ENCODE measurements at places on chromosomes 5 and 9.

DNA sequence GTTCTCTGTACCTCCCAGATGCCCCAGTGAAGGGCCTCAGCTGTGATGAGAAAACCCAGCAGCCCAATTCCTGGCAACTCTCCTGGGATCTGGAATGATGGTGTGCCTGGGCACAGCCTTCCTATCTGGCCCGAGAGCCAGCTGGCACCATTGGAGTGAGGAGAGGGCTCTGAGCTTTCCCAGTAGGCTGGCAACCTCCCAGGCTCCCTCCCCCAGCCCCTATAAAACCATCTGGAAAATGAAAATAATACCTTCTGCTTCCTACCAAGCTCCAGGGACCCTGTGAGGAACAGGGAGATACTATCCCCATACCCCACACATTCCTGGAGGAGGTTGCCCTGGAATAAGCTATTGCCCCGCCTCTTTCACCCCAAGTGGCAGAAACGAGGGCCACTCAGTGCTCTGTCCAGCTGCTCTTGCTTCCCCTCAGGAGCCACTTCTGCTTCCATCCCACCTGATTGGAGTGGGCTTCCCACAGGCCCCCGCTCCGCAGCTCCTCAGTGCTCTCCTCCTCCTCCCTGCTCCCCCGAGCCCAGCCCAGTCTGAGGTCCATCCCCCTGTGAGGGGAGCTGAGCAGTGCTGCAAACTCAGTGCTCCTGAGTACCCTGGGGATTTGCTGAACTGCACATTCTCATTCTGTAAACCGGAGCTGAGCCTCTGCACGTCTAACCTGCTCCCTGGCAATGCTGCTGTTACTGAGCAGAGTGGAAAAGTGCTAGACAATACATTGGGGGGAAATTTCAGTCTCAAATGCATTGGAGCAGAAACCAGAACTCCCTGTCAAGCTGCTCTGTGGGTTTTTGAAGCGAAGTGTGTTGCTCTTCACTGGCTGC is 74.7 kb downstream of the THBS4 start:
- H3K27me3 ChIP-seq, result no peaks in the 10 kb centered on the region
- H3K36me3 ChIP-seq, result peaks cover 12% of the 10 kb centered on the region
- H3K4me3 ChIP-seq, result no peak overlapping the region
- H3K27ac ChIP-seq, result peak overlapping the region; percentile 84
- no peak for DNase-seq

DNA sequence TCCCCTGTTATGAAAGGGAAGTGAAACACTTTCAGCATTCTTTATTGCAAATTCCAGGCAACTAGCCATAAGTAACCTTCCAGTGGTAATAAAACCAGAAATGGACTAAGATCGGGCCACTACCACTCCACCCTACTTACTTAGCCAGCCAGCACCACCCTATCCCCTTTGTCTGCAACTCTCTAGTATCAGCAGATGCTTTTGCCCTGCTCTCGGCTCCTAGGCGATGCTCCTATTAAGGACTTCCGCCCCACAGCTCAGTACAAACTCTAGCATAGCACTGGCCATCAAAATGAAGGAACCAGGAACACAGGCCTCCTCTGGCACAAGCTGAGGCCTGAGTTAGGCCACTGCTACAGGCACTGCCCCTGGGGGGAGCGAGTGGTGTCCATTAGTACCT is 81.2 kb downstream of the GLDC start:
- H3K4me1 ChIP-seq, result no peaks in the 10 kb centered on the region
- DNase-seq, result no peak
- no peaks in the 10 kb centered on the region for H3K36me3 ChIP-seq
- H3K27ac ChIP-seq, result no peak overlapping the region
- H3K27me3 ChIP-seq, result no peaks in the 10 kb centered on the region

DNA sequence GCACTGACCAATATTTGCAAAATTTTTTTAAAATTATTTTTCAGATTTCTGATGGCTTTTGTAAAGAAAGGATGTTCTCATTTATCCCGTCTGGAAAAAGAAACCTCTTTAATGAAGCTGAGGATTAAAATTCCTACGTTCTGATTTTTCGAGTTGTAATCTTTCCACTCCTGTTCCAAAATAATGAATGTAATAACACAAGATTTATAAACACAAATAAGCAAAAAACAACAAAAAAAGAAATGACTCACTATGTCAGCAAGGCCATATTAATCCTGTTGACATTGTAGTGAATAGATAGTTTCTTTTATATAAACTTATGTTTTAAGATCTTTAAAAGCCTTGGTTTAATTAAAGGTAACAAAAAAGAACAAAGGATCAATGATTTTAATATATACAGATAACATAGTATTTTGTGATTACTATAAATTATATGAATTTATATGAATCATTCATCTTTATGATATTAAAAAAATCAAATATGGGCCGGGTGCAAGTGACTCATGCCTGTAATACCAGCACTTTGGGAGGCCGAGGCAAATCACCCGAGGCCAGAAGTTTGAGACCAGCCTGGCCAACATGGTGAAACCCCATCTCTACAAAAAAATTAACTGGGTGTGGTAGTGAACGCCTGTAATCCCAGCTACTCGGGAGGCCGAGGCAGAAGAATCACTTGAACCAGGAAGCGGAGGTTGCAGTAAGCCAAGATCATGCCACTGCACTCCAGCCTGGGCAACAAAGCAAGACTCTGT is 336.6 kb upstream of the DAB2 start:
- DNase-seq, result no peak
- H3K36me3 ChIP-seq, result no peaks in the 10 kb centered on the region
- no peak overlapping the region for H3K4me3 ChIP-seq
- no peak overlapping the region for H3K27ac ChIP-seq
- H3K4me1 ChIP-seq, result peaks cover 24% of the 10 kb centered on the region

DNA sequence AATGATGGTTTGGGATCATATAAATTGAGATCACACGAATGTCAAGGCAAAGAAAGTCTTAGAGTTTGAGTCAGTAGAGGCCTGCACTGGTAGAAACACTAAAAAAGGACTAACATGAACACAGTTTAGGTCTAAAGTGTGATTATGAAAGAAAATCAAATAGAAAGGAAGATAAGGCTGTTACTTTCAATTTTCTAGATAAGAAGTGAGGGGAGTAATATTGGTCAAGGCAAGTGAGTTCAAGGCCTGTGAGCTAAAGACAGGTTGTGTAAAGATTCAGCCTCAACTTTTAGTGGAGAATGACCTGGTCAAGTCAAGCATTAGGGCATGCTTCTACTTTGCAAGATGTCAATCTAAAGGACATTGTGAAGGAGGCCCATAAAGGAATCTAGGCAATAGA is 19.0 kb downstream of the VLDLR start:
- H3K36me3 ChIP-seq, result peaks cover 73% of the 10 kb centered on the region
- H3K27ac ChIP-seq, result no peak overlapping the region
- no peaks in the 10 kb centered on the region for H3K27me3 ChIP-seq
- H3K4me3 ChIP-seq, result no peak overlapping the region

DNA sequence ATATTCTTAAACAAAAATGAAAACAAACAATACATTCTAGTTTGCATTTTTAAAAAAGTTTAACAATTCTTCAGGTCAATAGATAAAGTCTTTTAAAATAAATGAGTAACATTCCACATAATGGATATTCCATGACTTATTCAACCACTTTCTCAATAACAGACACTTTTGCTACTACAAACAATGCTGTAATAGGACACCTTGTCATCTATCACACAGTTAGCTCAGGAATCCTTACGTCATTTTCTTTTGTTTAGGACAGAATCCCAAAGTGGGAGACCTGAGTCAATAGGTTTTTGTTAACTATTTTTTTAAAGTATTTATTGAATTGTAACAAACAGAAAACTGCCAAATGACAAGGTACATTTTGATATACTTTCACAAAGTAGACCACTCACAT is 72.5 kb downstream of the CEP120 start:
- no peak overlapping the region for H3K27ac ChIP-seq
- H3K4me1 ChIP-seq, result peaks cover 3% of the 10 kb centered on the region
- H3K36me3 ChIP-seq, result peaks cover 30% of the 10 kb centered on the region
- no peak overlapping the region for H3K4me3 ChIP-seq
- no peaks in the 10 kb centered on the region for H3K27me3 ChIP-seq
- no peak for DNase-seq

DNA sequence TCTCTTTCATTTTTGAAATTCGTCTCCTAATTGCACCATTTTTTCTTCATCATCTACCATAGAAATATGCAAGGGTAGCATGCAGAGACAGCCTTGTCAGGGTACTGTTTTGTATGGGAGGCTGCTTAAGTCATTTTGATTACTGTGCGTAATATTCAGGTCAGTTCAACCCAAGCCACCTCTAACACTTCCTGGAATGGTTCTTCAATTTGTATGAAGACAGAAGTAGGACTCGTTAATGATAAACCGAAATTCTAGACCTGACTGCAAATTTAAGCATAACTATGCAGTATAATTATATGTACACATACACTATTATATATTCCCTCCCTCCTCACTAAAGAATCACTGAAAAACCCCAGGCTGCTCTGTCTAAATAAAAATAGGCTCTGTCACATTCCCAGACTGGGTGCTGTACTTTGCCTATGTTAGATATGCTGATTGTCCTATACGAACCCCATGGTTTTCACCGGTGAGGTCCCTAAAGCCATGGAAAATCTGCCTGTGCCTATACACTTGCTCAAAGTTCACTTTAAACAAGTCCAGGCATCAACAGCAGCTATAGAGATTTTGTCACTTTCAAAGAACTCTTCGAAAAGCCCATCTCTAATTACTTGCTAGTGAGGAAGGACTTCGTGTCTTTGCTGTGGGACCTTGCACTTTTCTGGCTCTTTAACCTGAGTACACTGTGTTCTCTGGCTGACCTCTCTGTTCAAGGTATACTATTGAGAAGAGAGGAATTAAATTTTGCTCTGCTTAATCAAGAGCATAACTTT is 352.1 kb upstream of the CD180 start:
- no peaks in the 10 kb centered on the region for H3K27me3 ChIP-seq
- no peak overlapping the region for H3K4me3 ChIP-seq

Measured in mesothelial cell of epicardium (in vitro differentiated cells).